Fibroblast of skin of abdomen (primary cell): ENCODE measurements at places on chromosomes 16 and 17.

- DNase-seq, result no peak
Observed at GRCh38 chr17:37016780-37017179, 68.0 kb downstream of the AATF start.

DNA sequence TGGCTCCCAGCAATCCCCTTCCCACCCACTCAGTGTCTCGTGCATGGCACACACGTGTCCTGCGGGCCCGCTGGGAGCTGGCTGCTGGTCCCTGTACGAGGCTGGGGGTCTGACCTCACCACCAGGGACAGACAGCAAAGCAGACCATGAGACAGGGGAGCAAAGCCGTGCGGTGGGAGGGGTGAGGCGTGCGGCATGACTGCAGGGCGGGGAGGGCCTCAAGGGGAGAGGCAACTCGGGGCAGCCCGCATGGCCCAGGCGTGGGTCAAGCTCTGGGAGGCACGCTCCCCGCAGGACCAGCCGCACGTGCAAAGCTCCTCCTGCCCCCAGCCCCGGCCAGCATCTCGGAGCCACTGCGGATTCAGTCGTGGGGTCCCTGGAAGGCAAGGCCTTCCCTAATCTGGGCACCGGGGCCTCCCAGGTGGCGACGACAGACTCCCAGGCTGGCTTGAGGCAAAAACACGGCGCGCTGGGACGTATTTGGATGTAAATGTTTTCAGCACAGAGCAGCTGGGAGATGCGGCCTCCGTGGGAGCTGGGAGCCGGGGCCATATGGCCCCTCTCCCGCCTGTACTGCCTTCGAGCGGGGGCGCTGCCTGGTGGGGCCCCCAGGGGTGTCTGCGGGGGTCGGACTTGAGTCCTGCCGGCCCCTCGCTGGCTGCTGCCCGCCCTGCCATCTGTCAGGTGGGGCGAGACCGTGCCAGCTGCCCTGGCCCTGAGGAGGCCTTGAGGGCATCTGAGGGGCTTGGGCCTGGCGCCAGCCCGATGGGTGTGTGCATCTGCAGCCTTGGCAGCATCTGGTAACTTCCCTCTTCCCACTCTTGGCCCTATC is 12.2 kb upstream of the CBFA2T3 start:
- DNase-seq, result no peak

DNA sequence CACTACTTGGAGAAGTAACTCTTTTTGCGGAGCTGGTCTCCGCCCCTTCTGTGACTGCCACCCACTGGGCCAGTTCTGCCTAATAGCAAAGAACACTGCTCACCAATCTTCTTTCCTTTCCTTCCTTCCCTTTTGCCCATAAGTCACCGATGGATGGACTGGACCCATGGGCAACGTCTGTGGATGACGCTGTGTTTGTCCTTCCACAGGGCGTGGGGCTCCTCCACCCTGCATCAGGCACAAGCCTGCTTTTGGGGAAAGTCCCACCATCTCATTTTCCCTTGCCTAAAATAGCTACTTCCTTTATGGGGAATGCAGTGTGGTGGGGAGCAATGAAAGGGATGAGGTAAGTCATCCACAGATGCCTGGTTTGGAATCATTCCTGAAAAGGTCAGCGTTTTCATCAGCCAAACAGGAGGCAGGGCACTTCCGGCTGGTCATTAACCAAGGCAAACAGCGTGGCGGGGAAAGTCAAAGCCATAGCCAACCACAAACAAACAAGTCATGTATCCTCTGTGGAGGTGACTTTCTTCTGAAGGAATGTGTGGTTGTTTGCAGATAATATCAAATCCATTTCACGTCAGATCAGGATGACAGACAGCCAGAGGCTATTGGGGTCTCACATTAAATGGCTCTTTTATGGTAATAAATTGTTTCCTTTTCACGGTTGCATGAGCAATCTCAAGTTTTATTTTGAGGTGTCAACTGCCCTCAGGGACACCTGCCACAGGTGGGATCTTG is 30.7 kb upstream of the MED9 start:
- peak; percentile 85 for DNase-seq

GRCh38 chr16:26051063-26051462 is 359.3 kb downstream of the HS3ST4 start:
- no peak for DNase-seq

GRCh38 chr16:13083681-13084080 is 182.3 kb downstream of the SHISA9 start:
- no peak for DNase-seq

- DNase-seq, result no peak
Observed at GRCh38 chr17:39954876-39955275, 7.9 kb upstream of the GSDMA start.

DNA sequence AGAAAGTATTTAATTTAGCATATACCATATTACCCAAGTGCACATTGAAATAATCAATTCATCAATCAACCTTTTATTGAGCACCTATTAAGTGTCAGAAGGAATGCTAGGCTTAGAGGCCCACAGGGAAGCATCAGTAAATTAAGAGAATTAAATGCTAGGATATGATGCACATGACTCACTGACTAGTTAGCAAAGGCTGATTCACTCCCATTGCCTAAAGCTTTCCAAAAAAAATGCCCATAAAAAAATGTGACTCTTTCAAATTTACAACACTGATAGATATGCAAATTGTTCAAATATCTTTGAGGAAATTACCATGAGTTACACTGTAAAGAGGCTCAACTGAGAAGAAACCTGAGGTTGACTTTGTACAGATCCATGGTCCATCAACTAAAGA is 883.3 kb downstream of the CDH11 start:
- DNase-seq, result peak; percentile 76

DNA sequence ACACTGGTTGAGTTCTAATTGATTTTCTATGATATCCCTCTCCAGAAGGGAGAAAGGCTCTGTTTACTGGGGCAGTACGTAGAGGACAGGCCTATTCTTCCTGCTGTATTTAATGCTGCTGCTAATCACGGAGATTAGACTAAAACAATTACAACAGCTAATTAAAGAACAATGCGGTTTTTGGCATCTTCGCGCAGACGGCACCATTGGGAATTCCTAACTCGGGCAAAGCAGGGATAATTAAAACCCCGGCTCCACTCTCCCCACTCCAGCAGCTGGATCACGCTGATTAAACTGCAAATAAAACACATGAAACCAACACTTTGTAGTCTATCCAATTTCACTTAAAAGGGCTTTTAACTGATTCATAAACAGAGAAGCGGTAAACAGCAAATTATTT is 147.6 kb downstream of the XYLT1 start:
- no peak for DNase-seq

DNA sequence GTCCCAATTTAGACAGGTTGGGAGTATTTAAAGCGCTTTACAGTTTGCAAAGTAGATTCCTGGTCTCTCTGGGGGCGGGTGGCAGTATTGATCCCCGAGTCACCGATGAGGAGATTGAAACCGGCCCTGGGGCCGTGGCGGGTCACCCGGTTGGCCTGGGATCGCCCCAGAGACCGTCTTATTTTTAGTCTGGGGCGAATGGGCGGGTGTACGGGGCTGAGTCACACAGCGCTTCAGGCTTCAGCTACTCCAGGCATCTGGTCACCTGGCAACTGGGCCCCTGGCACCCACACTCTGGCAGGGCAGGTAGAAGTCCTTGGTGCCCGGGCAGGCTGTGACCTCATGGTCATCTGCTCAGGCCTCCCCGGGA is 669 bp downstream of the MIEF2 start:
- peak; percentile 14 for DNase-seq

GRCh38 chr17:52149626-52150025 is 8.9 kb downstream of the CA10 start:
- DNase-seq, result no peak

DNA sequence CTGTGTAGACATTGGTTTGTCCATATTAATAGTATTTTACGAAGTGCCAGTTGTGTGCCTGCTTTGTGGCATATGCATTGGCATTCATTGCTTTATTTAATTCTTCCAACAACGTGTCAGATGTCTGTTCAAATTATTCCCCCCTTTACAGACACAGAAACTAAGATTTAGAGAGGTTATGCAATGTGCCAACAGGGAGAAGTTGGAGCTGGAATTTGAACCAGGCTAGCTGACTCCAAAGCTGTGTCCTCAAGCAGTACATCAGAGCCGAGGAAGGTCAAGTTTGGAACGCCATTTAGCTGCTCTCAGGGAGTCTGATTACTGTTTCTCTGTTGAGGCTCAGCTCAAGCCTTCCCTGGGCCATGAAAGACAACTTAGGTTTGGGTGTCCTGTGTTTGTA is 232.3 kb downstream of the WWOX start:
- DNase-seq, result no peak

DNA sequence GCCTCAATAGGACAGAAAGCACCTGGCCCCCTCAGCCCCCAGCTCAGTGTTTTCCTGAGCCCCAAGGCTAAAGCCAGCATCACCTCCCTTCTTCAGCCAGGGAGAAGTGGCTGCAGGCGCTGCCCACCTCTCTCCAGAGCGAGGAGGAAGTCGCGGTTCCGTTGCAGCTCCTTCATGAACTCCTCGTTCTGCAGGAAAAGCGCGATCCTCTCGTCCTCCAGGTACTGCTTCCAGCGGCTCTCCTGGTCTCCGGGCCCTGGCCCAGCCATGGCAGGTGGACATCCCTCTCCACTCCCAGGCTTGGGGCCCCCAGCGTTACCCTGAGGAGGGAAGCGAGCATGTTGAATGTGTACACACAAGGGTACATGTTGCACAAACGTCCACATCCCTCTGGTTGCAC is 22.7 kb upstream of the MRPS23 start:
- DNase-seq, result no peak

GRCh38 chr16:17437127-17437720 is 33.5 kb downstream of the XYLT1 start:
- peak; percentile 30 for DNase-seq

DNA sequence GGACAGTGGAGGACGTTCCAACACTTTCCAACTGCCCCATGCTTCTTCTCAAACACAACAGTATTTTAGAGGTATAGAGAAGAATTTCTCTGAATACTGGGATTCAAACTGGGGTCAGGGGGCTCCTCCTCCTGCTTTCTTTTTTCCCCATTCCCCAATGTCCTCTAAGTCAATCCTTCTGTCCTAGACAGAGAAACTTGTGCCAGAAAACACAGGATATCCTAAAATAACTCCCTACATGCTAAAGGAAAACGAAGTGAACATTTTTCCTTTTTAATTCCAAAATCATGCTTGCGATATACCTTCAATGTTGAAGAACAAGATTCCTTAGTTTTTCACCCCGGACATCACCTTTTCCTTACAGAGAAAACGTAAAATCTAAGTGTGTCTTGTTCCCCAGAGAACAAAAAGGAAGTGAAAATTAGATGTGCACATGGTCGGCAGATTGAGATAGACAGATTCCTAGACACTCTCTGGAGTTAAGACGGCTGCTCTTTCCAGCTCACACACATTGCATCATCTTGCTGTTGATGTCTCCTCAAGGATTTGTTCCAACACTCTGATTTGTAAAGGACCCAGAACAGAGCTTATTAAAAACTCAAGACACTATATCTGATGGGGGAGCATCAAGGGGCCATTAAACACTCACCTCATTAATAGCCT is 228.2 kb downstream of the GRIN2A start:
- DNase-seq, result peak; percentile 24

DNA sequence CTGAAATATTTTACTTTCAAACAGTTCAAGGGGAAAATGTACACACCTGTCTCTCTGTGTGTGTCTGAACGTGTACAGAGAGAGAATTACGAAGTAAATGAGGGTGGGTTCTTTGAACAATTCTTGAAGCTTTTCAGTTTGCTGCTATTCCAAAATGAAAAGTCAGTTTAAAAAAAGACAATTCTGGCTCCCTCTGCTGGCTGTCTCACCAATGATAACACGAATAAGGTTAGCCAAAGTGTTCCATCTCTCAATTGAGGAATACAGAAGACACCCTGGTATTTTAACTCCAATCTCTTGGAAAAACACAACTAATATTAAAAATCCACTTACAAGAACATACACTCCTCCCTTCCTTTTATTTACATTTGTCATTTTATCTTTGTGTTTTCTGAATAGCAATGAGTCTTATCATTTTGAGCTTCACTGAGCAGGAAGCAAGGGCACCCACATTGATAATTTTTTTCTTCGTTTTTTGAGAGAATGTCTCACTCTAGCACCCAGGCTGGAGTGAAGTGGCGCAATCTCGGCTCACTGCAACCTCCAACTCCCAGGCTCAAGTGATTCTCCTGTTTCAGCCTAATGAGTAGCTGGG is 20.5 kb downstream of the EFTUD2 start:
- DNase-seq, result peak; percentile 34

- DNase-seq, result peak; percentile 78
Observed at GRCh38 chr17:75031972-75032719, 14.6 kb downstream of the ATP5PD start.

DNA sequence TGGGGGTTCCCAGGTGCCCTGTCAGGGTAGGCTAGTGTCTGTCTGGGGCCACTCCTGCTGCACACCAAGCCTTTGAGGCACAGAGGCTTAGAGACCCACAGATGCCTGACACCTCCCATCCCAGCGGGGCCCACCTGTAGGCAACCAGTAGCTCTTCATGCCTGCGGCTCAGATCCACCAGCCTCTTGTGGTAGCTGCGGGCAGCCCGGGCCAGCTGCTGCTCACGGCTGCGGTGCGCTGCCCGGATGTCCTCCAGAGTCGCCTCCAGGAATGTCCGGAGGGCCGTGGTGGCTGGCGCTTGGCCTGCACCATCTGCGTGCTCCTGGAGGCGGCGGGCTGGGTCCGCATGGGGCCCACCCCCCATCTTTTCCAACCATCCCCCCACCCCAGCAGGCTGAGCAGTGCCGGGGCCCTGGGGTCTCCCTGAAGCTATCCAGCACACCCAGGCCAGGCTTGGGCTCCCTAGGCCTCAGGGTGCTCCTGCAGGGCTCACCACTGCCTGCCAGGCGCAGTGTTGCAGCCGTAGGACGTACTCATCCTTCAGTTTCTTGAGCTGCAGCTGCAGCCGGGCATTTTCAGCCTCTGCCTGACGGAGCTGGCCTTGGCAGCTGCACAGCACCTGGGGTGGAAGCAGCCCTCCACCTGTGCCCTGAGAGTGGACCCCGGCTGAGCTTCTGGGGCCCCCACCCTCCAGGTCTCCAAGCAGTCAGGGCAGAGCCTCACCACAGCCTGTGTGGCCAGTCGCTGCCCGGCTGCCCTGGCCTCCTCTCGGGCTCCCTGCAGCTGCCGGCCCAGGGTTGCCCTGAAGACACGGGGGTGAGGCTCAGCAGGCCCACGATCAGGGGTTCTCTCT is 1.8 kb downstream of the CCDC78 start:
- DNase-seq, result no peak
